ENCODE measurements at places on chromosomes 7 and 10.

GRCh38 chr10:69898524-69898923 is 96.8 kb downstream of the COL13A1 start:
- no peak for DNase-seq

GRCh38 chr7:74403521-74404387 is 50.0 kb upstream of the GTF2IRD1 start:
- DNase-seq = no peak

DNA sequence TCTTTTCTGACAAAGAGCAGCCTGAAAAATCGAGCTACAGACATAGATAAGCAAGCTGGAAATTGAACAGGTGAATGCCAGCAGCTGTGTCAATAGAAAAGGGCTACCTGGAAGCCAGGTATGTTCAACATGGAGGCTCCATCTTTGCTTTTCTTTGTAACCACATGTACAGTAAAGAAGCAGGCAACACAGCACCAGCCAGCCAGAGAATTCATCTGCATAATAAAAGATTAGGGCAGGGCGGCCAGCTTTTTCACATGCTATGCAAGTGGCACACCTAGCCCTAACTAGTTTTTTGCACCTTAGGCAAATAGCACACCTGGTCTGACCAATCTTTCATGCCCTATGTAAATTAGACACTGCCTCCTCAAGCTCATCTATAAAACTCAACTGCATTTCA is 25.7 kb downstream of the COG5 start:
- DNase-seq = no peak

DNA sequence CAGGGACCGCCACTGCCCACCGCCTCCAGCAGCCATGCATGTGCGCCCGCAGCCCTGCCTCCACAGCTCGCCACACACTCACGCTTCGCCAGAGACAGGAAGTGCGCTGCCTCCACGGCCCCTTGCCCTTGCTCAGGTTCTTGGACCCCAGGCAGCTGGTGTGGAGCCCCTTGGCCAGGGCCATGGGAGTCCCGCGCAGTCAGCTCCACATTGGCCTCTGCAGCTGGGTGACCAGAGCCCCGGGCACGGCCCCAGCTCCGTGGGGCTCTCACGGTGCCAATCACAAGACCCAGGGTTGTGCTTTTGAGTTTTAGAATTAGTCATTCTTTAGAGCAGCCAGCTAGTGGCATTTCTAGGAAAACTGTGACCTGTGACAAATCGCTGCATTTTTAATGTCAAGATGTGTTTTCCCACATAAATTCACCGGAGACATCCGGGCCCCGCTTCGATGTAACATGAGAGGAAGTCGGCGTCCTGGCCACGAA is 4.3 kb upstream of the UTF1 start:
- DNase-seq = no peak

DNA sequence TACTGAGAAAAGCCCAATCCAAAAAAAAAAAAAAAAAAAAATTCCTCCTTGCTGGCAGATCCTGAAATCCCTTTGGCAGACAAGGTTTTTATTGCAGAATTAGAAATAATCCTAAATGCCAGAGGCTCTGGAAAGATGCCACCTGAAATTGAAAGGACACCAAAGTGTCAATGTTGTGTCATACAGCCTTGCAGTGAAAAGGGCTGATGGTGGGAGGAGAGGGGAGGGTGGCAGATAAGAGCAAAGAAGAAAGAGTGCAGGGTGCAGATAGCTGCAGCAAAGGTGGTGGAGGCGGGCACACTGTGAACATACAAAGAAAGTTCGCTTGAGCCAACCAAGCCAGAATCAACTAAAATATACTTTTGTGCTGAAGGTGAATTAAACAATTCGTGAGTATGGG is 8.2 kb upstream of the OPTN start:
- DNase-seq = no peak

- DNase-seq = no peak
Observed at GRCh38 chr7:138542183-138542582, 82.1 kb downstream of the TRIM24 start.

DNA sequence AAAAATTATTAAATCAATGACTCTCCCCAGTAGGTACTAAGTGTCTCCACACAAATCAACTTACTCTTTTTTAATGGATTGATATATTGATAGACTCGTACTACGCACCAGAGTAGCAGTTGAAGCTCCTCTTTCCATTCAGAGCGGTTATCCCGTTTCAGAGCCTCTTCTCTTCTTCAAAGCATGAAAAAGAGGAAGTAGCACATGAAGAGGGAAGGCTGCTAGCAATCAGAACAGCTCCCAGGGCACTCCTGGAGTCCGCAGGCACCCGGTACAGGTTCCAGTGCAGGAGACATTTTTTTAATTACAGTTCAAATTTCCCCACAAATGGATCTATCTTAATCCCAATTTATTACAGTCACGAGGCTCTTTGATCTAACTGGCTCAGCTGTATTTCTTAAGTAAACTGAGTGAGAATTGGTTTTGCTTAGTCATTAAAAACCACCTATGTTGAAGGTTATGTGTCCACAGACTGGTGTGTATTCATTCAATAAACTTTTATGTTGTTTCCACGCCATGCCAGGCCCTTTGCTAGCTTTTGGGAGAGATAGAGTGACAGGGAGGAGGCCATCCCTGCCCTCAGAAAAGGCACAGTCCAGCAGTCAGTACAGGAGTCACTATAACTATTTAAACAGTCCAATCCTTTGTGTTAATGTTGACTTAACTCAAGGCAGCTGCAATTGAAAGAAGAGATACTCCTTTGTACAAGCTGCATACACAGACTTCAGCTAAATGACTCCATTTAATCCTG is 32.1 kb upstream of the CALN1 start:
- no peak for DNase-seq

DNA sequence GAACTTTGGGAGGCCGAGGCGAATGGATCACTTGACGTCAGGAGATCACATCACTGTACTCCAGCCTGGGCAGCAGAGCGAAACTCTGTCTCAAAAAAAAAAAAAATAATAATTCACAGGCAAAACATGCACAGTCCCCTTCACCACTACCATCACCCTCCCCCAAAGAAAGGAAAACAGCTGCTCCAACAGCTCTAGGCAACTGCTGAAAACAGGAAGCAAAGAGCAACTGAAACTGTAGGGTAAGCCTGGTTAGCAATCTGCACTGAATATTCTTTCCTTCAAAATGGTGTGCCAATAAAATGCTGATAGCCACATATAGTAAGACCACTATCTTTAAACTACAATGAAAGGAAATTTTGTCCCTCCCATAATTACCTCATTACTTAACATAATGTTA is 11.8 kb downstream of the NT5C2 start:
- no peak for DNase-seq

DNA sequence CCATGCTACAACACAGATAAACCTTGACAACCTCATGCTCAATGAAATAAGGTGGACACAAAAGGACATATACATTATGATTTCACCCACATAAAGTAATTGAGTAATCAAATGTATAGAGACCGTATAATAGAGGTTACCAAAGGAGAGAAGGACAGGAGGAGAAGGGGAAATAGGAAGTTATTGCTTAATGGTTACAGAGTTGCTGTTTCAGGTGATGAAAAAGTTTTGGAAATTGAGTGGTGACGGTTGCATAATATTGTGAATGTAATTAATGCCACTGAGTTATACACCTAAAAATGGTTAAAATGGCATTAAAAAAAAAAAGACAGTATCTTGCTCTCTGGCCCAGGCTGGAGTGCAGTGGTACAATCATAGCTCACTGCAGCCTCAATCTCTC is 1.5 kb upstream of the OGDH start:
- DNase-seq = no peak

All from activated CD4-positive, alpha-beta T cell treated with anti-CD3 and anti-CD28 coated beads for 4 hours (primary cell).